ENCODE measurements at places on chromosomes 7 and 10.

DNA sequence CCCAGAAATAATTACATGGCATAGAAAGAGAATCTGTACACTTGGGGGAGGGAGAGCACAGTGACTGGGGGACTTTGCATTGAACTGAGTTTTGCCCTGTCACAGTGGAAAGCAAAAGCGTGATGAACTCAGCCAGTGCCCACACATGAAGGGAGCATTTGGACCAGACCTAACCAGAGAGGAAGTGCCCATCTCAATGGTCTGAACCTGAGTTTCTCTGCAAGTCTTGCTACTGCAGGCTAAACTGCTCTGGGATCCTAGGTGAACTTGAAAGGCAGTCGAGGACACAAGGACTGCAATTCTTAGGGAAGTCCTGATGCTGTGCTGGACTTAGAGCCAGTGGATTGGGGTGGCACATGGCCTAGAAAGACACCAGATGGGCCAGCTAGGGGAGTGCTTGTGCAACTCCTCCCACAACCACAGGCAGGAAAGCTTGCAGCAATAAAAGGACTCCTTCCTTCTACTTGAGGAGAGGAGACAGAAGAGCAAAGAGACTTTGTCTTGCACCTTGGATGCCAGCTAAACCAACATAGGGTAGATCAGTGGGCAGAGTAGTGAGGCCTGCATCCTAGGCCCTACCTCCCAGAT is 259.0 kb downstream of the GRM8 start:
- DNase-seq, result no peak

GRCh38 chr7:117188949-117189592 is 133.8 kb downstream of the WNT2 start:
- DNase-seq, result no peak

DNA sequence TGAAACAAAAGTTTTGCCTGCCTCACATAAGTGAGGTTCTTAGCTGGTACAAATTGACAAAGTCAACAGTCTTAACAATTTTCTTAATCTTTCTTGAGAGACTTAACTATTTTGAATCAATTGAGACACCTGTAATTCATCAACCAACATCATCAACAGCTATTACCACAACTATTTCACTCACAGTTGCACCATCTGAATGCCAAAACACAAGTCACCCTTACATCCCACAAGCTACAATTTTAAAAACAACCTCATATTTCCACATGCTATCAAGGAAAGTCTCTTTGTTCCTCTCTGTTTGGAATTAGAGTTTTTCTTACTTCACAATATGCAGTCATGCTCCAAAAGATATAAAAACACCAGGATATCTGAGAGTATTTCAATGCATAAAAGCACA is 4.9 kb downstream of the SMURF1 start:
- no peak for DNase-seq

GRCh38 chr10:63866747-63867140 is 345.5 kb downstream of the REEP3 start:
- DNase-seq, result no peak

DNA sequence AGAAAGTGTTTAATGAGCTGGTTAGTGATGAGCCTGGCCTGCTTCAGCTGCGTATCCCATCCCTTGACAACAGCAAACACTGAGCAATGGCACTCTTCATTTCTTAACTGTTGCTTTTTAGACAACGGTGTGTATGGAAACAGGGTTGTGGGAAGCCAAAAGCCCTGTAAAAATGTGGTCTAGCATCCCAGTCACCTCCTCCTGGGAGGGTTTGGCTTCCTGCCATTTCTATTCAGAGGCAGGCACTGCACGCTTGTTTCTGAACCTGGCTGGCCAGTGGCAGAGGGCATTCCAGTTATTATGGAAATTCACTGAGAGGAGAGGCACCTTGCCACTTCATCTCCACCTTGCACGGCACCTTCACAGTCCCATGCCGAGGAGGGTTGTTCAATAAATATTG is 123.0 kb upstream of the ADARB2 start:
- no peak for DNase-seq

DNA sequence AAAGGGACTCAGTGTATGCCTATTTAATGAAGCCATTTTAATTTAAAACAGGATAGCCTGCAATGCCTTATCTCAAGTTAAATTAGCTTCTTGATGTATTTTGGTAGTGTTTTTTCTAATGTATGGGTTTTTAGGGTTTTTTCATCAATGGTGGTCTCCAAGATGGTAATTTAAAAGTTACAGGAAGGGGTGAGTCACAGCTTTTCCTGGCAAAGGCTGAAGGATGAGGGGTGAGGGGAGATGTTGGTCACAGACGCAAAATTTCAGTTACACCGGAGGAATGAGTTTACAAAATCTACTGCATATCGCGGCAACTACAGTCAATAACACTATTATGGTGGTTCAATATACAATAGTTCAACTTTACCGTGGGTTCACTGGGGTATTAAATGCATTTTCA is 31.6 kb downstream of the CCDC3 start:
- no peak for DNase-seq
